ENCODE measurements at places on chromosomes 6 and 20.

DNA sequence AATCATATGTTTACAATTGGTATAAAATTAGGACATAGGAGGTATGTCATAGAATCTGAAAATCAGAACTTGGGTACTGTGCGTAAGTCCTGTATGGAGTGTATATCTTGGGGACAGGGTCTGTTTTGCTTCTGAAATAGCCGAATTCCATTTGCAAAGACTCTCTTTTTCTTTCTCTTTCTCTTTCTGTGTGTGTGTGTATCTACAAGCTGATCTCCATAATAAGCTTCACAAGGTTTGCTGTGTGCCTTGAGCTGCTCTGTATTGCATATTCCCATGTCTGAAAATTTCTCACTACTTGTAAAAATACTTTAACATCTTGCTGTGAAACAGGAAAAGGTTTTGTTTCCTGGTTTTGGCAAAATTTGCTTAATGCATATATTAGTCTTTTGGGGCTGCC, 29.5 kb downstream of the STX11 start:
- no peak for DNase-seq

- DNase-seq, result no peak
These were observed 81.3 kb upstream of the NAA20 start for GRCh38 chr20:19935842-19936241.

DNA sequence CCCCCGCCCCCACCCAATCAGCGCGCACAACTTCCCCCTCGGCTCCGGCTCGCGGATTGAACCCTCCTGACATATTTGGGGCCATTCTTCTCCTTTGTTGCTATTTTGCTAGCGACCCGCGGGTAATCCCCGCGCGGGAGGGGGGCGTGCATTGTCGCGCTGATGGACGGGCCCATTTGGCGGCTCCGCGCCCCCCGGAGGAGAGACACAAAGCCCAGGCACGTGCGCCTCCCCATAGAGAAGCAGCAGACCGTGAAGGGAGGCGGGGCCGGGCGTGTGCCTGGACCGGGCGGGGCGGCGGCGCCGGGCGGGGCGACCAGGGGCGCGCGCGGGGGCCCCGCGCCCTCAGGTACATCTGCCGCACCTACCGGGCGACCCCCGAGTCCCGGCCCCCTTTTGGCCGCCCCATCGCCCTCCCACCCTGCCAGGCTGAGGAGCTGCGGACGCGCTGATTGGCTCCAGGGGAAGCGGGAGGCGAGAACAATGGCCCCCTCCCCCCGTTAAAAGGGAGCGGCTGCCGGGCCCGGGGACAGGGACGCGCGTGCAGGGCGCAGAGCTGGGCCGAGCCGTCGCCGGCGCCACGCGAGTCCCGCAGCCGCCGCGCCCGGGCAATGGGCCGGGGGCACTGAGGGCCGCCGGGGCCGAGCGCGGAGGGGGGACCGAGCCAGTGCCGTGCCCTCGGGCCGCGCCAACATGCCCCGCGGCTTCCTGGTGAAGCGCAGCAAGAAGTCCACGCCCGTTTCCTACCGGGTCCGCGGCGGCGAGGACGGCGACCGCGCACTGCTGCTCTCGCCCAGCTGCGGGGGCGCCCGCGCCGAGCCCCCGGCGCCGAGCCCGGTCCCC, at the start of gene INSM1:
Gene INSM1, plus strand, starts transcription at position 530 of the 843 bp plus-strand sequence. Its CDS starts 164 bp downstream, at position 694.
- DNase-seq, result peak; percentile 91

DNA sequence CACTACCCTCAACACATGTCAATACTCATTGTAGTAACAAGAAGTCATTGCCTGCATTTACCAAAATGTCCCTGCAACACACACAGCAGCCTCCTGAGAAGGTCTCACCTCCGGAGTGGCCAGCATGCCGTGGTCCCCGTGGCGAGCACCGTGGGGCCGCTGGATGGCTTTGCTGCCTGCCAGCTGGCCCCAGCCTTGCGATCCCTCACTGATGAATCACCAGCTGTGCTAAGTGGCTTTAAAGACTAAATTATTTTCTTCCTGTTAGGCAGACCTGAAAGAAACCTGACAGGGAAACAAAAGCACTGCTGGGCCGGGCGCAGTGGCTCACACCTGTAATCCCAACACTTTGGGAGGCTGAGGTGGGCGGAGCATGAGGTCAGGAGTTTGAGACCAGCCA, 306.7 kb downstream of the CDH4 start:
- no peak for DNase-seq

GRCh38 chr6:108175176-108175591, 9.4 kb downstream of the NR2E1 start:
- DNase-seq, result no peak

DNA sequence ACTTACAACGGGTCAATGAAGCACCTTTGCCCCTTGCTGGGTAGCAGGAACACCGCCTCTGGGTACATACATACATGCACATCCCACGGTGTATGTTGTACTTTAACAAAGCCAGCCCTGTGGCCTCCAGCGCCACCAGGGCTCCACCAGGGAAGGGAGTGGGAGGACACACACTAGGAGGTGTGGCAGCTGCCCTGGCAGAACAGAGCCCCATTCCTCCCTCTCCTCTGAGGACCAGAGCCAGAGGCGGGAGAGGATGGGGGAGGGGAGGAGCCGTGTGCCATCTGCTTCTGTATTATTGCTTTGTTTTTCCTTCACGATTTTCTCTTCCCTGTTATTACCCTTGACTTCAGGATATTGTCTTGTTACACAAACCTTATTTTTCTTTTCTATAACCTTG, 105.8 kb upstream of the TRAF3IP2 start:
- DNase-seq, result peak; percentile 85

- no peak for DNase-seq
These were observed 42.4 kb upstream of the EYA4 start for GRCh38 chr6:133198725-133199124.

GRCh38 chr20:46708172-46708860, 1.1 kb upstream of the SLC2A10 start:
- no peak for DNase-seq

DNA sequence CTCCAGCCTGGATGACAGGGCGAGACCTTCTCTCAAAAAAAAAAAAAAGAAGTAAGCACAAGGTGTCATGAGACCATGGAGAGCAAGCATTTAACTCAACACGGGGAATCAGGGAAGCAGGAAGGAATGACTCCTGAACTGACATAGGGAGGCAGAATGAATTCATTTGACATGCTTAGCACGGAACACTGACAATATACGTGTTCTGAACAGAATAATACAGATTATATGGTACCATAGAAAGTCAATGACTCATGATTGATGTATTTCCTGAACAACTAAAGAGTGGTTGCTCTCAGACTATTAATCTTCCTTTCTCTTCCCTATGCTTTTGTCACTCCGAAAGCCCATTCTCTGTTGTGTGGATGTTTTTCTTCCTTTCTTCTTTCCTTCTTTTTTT, 20.7 kb upstream of the ASIP start:
- DNase-seq, result no peak

GRCh38 chr6:126614642-126615504, 275.0 kb downstream of the CENPW start:
- DNase-seq, result no peak

- no peak for DNase-seq
These were observed 243.8 kb upstream of the FOXQ1 start for GRCh38 chr6:1068068-1068467.

DNA sequence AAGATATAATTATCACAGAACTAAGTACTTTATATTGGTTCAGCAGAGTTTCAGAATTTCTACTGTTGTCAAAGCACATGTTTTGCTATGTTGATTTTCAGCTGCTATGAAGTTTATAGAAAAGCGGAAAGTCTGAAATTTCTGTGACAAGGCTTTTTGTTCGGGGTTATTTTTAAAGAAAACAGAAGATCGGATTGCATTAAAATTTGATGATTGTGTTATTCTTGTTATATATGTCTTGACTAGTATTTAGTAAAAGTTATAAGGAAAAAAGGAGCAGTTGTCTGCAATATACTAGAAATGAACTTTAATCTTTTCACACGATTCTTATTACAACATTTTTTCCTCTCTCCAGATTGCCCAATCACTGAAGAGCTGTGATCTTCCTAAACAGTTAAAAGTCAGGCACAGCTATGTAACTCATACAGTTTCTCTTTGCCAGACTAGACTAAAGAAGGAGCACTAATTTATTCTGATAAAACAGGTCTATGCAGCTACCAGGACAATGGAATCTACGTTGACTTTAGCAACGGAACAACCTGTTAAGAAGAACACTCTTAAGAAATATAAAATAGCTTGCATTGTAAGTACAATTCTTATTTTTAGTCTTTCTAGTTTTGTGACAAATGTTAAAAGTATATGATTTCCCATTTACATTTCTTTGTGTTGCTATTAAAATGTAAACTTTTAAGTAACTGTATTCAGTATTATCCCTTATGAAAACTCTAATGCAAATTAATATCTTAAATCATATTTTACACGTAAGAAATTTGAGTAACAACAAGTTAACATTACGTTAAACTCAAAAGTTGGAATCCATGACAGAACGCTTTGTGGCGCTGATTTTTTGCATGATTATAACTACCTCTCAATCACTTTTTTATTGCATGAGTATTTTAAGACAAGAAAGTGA, at the start of gene ENPP3:
Gene ENPP3, plus strand, starts transcription at position 423 of the 913 bp plus-strand sequence. Its CDS starts 83 bp downstream, at position 506.
- no peak for DNase-seq

DNA sequence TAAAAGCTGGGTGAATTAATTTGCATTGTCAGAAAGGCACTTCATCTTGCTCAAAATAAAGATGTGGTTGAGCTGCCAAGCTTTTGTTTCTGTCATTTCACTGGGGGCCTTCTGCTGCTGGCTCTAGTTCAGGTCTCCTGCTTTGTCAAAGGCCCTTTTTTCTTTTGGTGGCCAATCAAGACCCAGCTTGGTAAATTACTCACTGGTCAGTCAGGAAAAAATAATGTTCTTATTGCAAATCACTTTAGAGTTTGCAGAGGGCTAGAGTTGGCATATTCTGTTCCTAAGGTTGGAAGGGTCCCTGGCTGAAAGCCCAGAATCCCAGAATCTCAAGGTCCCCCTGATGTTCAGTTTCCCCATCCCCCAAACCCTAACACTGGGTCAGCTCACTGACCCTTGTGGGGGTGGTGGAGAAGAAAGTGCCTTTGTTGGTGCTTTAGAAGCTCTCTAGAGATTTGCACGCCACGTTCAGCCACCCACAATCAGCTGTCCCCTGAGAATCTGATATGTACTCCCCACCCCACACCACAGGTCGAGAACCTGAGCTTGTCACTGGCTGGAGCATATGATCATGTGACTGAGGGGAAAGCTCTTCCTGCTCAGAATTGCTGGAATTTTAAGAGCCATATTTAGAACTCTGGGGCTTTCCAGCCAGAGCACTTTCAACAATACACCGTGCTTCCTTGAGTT, 21.7 kb upstream of the BNIP5 start:
- no peak for DNase-seq

DNA sequence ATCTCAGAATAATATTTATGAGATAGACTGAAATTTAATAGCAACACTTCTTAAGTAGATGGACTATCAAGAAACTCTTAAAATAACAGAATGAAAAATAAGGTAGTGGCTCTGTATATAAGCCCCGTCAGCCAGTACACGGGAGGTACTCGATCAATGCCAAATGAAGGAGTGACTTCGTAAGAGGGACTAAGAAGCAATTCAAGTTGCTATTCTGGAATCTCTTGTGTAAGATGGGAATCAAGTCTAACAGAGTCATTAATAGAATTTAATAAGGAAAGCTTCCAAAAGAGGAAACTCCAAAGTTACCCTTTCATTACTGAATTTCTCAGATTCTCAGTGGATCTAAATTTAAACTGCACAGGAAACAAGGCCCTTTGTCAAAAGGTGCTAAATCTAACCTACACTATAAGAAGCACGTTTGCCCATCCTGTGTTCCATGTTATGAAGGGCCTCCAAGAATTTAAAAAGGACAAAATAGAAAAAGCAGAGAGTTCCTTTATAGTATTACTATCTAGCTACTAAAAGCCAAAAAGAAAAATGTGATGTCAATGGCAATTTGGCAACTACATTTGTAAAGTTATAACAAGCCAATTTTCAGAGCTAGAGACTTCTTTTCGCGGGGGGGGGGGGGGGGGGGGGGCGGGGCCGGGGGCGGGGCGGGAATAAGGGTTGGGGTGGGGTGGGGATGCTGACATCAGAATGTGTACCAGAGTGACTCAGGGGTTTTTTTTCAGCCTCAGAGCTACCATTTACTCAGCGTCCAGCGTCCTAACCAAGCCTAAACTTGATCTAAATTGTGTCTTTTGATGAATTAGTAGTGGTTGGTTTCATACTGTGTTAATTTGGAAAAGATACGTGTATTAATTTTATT, 200.6 kb downstream of the GMPR start:
- DNase-seq, result no peak

- no peak for DNase-seq
These were observed 149.7 kb downstream of the PRL start for GRCh38 chr6:22146931-22147701.

DNA sequence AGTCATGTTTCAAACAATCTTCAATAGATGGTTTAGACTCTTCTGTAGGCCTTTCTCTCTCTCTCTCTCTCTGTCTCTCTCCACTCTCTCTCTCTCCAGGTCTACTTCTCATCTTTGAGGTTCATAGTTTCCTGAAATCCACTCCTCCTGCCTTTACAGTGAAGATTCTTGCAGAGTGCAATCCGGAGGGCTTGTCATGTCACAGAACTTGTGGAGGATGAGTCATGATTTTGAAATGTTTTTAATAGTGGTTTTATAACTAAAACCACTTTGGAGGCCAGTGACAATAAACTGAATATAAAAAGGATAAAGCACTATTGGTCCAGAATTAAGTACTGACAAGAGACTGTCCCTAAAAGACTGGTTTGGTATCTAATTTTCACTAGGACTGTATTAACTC, 156.3 kb downstream of the KIF6 start:
- DNase-seq, result no peak

- no peak for DNase-seq
These were observed 22.3 kb downstream of the BNIP5 start for GRCh38 chr6:36314221-36315014.

- no peak for DNase-seq
These were observed 55.5 kb upstream of the SMLR1 start for GRCh38 chr6:130771741-130772140.

DNA sequence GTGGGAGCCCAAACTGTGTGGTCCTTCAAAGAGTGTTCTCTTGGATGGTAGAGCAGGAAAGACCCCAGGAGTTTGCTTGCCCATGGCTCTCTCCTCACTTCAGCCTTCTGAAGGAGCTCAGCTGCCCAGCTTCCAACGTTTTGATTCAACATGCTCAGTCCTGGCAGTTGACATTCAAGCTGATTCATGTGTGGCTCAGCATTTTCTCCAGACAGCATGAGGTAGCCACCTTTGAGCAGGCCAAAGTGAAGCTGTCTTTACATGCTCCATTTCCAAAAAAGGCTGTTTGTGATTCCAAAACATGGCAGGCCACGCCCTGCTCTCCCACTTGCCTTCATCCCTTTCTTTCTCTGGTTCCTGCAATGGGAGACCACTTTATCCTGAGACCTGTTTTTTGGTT, 280.2 kb downstream of the TBC1D7 start:
- DNase-seq, result no peak

GRCh38 chr20:38573413-38573812, 7.6 kb upstream of the ADIG start:
- DNase-seq, result no peak

All from NCI-H774 (cell line).